ENCODE measurements at places on chromosomes 1 and 21.

- DNase-seq, result no peak
Observed at GRCh38 chr21:20639026-20639425, 359.2 kb upstream of the NCAM2 start.

- no peak for DNase-seq
Observed at GRCh38 chr1:145959957-145960467, 2.2 kb upstream of the LIX1L start.

GRCh38 chr1:48261881-48262400 lies 39.4 kb downstream of the SLC5A9 start:
- no peak for DNase-seq

DNA sequence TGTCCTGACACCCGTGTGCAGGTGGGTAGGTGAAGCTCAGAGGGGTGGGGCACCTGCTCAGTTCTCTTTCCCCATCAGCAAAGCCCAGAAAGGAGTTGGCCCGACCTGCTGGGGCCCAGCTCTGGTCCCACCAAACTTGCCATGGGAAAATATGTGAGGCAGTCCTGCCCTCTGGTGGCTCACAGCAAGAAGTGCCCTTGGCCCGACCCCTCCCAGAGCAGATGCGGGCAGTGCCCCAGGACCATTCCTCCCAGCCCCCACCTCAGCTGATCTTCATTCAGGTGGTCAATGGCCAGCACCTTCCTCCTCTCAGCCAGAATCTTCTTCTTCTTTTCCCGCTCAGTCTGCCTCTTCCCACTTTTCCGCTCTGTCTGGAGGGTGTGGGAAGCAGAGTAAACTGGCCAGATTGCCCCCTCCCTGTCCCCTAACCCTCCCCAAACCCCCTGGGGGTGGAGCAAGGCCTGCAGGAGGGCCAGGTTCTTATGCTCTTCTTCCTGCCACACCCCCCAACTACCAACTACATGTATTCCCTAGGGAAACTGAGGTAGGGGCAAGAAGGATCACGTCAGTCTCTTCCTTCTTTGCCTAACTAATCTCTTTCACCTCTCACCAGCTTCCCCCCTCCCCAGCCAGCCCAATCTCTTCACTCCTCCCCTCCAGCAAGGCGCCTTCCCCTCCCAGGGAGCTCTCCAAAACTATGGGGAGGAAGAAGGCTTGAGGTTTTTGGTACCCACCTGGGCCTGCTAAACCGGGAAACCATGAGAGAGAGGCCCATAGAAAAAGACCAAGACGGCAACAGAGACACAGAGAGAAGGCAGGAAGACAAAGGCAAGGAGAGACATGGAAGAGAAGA lies 15.6 kb downstream of the TNNT2 start:
- DNase-seq, result no peak

DNA sequence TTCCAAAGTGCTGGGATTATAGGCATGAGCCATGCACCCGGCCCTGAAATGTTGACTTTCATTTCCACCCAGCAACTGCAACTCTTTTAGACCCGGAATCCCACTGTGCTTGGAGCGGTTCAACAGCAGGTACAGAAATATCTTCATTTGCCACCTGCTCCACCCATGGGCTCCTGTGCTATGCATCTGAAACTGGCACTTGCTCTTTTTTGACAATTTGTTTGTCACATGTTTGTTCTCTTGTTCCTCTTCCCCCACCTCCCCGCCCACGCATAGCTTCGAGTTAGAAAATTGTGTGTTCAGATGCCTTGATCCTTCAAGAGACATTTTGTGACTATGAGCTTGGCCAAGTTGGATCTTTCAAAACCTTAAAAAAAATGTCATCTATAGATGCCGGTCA lies 2.4 kb upstream of the IFNLR1 start:
- DNase-seq, result no peak

DNA sequence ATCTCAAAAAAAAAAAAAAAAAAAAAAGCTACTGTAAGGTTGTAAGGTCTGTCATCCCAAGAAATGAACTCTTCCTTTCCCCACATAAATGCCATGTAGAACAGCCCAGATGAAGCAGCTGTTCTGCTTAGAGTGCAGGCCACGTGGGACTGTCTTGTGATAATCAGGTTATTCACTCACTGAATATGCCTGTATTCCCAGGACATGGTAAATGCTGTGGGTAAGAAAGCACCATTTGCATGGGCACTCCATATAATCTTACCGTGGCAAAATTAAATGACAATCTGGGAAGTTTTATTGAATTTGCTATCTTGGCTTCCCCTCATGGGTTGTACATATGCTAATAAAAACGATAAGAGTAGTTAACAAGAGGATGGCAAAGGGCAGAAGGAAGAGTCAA lies 13.8 kb downstream of the RGS5 start:
- no peak for DNase-seq

GRCh38 chr1:6438047-6438525 lies 13.5 kb downstream of the ESPN start:
- peak; percentile 78 for DNase-seq

DNA sequence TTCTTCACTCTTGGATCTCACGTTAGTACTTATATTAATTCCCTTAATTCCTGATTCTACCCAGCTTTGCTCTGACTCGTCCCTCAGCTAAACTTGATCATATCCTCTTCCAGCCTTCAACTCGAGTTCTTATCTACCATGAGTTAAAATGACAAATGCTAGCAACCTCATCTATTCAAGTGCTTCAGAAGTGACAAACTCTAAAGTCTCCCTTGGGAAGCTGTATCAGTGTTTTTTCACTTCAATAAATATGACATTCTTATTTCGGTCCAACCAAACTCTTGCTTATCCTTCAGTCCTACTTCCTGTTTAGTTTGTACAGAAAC lies 75.3 kb downstream of the FOXJ3 start:
- no peak for DNase-seq

DNA sequence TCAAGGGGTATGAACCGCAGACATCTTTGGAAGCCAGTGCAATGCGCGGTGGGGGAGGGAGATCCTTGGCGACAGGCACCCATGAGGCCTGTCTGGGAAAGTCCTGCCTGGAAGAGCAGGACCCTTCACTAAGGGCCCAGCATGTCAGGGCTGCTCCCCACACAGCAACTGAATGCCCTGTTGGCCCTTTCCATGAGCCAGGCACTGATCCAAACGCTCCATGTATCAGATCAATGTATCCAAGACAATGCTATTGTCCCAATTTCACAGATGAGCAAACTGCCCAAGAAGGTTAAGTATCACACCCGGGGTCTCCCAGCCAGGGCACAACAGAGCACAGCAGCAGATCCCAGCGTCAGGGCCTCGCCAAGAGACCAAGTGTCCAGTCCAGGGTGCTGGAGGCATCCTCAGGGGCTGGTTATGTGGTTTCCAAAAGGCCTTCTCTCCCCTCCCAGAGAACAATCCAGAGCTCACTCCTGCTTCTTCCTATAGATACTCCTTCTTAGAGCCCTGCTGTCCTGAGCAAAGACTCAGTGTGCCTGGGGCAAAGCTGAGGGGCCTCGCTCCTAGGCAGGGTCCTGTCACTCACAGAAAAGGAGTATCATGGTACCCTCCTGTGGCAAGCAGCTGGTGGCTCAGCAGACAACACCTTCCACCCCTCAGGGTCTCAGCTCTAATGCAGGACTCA lies 328.0 kb downstream of the NPHP4 start:
- DNase-seq, result no peak

DNA sequence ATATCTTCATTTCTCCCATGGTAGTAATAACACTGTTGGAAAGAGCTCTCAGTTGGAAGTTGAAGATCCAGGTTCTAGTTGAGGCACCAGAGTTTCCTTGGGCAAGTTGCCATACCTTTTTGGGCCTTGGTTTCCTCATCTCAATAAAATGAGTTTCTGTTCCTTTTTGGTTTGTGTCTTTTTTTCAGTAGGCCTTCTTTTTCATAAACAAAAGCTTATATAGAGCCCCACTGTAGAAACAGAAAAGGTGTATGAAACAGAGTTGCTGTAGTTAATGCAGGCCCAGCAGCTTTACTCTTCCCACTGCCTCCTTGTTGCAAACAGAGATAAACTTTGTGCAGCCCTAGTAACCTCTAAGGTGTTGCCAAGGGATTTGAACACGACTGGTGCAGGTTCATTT lies 41.7 kb downstream of the WNT4 start:
- no peak for DNase-seq

DNA sequence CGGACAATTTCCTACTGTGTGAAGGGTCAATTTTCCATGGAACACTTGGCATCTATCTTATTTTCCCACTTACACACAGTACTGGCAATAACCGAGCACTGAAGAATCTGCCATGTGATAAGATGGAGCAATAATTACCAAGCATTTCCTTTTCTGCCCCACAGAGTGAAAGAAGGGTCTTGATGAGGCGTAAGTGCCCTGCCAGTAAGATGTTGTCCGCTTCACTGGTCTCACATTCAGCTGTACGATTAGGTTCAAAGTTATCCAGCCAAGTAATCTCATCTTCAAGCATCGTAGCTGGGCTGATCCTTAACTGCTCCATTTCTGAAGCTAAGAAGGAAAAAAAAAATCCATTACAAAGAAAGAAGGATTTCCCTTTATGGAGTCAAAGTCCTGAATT lies 67.8 kb downstream of the PCSK9 start:
- DNase-seq, result no peak

DNA sequence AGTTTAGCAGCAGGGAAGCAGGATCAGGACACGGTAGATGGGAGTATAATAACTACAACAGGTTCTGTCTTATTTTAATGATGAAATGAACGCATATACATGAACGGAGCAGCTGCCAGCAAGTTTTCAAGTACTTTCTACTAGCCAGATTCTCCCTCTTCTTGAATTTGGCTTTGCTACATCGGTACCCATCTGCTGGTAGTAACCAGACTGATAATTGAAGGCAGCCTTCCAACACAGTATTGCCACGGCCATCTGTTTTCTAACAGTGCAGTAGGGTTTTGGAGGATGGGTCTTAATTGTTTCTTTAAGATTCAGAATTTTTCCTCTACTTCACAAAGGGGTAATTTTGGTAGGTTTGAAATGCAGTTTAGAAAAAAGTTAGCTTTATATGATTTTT lies 33.4 kb downstream of the CENPF start:
- DNase-seq, result no peak

DNA sequence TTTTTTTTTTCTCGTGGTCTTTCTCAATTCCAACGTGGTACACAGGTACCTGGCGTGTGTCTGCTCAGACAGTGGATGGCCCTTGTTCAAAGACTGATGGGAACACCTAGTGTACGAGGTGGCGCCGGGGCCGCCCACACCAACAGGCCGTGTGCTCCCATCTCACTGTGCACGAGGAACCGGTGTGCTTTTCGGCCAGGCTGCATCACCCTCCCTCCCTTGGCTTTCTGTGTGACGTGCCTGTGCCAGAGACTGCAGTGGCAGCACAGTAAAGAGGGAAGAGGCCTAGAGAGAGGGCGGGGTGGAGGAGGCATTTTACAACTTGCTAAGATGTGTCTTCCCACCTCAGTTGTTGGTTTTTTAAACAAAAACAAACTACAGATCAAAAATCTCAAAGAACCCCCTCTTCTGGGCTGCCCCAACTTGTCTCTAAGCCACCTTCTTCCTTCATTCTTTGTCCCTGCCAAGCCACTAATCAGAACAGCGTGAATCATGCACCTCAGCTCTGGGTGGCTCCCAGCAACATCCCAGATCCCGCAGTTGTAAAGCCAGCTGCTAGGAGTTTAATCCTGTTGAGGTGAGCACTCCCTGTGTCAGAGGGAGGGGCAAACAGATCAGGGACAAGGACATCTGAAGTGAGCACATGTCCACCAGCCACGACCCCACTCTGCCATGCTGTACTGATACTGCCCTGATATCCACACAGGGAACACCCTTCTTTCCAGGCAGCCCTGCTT lies 20.7 kb downstream of the IRF2BP2 start:
- no peak for DNase-seq

GRCh38 chr1:56712150-56712549 lies 67.0 kb downstream of the PRKAA2 start:
- DNase-seq, result no peak

GRCh38 chr1:183886083-183886828 lies 81.3 kb downstream of the RGL1 start:
- DNase-seq, result no peak

DNA sequence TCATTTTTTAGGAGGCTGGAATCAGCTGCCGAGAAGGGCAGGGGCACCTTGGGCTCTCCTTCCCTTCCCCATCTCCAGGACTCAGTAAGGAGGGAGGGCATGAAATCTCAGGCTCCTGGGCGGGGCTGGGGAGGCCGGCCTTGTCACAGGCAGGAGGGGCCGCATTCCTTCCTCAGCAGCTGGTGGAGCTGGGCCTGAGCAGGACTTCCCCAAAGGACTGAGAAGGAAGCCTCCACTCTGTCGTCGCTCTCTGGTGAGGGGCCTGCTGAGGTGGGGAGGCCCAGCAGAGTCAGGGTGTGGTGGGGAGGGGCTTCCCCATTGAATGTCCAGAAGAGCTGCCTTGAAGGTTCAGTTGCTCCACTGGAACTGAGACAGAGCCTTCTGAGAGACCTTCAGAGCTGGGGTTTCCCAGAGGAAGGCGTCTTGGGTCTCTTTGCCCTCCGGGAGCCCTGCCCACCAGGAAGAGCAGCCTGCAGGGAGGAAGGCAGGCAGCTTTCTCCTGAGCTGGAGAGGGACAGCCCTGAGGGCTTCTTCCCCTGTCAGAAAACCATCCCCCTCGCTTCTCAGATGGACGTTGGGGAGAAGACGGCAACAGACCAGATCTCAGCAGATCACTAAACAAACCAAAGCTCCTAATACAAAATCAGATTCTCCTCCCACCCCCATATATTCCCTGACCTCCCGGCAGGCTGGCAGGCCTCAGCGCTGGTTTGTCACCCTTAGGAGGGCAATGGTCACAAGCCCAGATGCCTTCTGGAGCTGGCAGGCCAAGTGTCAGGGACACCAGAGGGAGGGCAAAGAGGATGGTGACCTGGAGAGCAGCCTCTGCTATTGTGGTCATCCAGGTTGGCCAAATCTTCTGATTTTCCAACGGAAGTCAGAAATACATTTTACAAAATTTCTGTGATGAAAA lies 10.7 kb downstream of the KCNA10 start:
- DNase-seq, result no peak

DNA sequence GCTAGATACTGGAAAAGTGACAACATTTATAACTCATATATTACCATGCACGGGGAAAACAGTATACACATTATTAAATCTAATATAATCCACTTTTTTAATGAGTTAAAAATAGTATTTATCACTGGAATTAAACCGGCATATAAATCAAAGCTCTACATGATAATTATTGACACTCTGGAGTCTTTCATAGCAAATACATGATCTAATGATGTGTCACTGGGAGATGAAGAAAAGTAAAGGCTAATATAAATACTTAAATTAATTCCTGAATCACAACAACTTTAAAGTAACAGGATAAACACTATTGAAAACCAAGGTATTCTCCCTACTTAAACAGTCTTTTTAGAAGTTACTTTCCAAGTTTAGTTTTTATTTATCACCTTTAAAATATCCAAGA lies 52.4 kb upstream of the ASPM start:
- DNase-seq, result no peak

GRCh38 chr21:38148046-38148445 lies 108.7 kb upstream of the KCNJ15 start:
- no peak for DNase-seq

DNA sequence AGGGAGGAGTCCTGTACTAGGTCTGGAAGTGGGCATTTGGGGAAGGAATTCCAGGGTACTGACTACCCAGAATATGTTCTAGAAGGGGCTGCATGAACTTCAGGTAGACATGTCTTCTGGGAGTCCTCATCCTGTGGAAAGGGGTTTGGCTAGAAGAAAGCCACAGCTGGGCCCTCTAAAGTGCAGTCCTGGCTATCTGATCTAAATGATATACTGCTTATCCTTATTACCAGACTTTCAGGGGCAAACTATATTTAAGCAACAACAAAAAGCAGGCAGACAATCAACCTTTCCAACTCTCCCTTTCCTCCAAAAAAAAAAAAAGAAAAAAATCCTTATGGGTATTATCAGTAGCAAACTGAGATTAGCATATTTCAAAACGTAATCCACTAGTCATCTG lies 29.8 kb upstream of the GFI1 start:
- DNase-seq, result no peak

GRCh38 chr1:59057211-59057694 lies 239.6 kb upstream of the FGGY start:
- DNase-seq, result no peak

Measured in stimulated activated CD4-positive, alpha-beta T cell treated with anti-CD3 and anti-CD28 coated beads, Interleukin-12 subunit alpha, Interleukin-12 subunit beta, amount 100 ng/mL, for 48 hours (primary cell).